ENCODE measurements at places on chromosomes 4 and X.

- DNase-seq = no peak
Measured at GRCh38 chr4:149120331-149121022, 678.3 kb upstream of the NR3C2 start.

DNA sequence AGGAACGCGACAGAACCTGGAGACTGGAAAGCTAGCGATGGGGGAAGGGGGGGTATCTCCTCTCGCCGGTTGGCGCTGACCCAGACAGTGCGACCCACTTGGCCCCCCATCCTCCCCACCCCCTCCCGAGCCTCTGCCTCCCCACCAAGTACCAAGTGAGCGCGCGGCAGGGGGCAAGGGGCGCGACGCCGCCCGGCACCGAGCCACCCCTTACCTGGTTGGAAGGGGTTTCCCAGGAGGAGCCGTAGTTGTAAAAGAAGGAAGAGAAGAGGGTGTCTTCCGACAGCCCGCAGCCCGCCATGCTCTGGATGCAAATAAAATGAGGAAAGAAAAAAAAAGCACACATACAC, 112.2 kb downstream of the DHX15 start:
- no peak for DNase-seq

GRCh38 chrX:21735768-21736127, 22.2 kb downstream of the SMPX start:
- no peak for DNase-seq

- DNase-seq = no peak
Measured at GRCh38 chr4:157127571-157127970, 51.6 kb downstream of the GLRB start.

- no peak for DNase-seq
Measured at GRCh38 chr4:119068529-119068962, 67.1 kb upstream of the MYOZ2 start.

DNA sequence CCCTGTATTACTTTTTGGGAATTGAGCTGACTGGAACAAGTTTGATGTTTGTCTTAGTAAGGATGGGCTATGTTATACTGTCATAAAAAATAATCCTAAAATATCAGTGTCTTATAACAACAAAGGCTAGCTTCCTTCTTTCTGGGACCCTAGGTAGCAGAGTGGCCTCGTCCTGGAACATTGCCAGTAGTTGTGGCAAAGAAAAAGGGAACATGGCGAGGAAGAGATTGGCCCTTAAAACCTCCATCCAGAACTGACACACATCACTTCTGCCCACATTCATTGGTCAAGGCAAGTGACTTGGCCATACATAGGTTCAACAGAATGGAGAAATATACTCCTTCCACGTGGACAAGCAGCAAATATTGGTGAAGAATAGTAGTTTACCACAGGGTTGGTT, 287.9 kb downstream of the PPP1R2C start:
- DNase-seq = no peak

GRCh38 chr4:7753271-7753670, 186.4 kb downstream of the AFAP1 start:
- DNase-seq = no peak

- DNase-seq = no peak
Measured at GRCh38 chrX:50432829-50433289, 37.8 kb downstream of the DGKK start.

- DNase-seq = no peak
Measured at GRCh38 chrX:134172588-134173259, 64.3 kb upstream of the CCDC160 start.

DNA sequence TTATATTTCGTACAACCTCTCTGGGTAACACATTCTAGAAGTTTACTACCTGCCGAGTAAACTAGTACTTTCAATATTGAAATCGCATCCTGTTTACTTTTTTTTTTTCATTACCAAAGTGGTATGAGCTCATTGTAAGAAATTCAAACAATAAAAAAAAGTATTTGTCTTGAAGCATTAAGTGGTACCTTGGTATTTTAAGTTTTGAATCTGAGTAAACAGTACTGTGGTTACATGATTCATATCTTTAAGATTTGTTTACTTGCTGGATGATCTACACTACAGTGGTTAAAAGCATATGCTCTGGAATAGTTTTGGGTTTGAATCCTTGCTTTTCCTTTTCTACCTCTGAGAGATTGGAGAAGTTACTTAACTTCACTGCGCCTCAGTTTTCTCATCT, 3.8 kb upstream of the MMGT1 start:
- DNase-seq = no peak

DNA sequence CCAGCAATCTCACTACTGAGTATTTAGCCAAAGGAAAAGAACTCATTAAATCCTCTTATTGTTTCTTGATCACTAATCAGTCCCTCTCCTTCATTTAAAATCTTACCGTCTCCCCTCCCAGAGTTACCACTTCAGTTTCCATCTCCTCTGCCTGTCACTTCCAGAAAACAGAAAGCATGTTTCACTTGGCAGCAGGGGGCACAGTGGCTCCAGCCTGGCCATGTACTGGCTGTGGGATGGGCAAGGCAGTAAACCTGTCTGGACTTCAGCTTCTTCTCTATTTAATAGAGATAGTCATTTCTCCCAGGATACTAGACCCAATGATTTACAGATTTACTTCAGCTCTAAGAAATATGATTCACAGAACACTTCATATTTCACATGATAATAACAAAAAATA, 63.2 kb downstream of the CD40LG start:
- peak; percentile 19 for DNase-seq

GRCh38 chr4:143337600-143338287, 1.1 kb downstream of the GAB1 start:
- DNase-seq = peak; percentile 57

DNA sequence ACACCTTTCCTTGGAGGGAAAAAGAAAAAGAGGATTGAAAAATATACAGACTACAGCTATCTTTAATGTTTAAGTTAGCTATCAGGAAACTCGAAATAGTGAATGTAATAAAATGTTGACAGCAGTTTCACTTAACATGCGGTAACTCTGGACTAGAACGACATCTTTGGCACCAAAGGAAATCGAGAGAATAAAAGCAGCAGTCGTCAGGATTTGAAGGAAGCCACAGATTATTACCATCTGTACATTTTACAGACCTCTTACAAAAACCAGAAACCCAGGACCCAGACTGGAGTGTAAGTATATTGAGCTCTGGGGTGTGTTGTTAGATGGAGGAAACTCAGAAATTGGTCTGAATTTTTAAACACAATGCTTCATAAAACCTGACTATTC, 51.6 kb upstream of the STOX2 start:
- no peak for DNase-seq

- no peak for DNase-seq
Measured at GRCh38 chr4:182752158-182752910, 164.9 kb downstream of the DCTD start.

DNA sequence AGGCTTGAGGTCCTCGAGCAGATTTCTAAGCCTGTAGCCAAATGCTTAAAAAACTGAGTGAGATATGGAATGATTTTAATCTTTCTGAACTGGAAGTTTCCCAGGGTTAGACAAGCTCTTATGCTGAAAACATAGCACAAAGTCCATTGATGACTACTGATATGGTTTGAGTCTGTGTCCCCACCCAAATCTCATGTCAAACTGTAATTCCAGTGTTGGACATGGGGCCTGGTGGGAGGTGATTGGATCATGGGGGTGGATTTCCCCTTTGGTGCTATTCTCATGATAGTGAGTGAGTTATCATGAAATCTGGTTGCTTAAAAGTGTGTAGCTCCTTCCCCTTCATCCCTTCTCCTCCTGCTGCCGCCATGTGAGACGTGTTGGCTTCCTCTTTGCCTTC, 454.9 kb downstream of the SPRY1 start:
- DNase-seq = no peak

GRCh38 chr4:99151995-99152394, 7.9 kb upstream of the ADH4 start:
- DNase-seq = no peak

DNA sequence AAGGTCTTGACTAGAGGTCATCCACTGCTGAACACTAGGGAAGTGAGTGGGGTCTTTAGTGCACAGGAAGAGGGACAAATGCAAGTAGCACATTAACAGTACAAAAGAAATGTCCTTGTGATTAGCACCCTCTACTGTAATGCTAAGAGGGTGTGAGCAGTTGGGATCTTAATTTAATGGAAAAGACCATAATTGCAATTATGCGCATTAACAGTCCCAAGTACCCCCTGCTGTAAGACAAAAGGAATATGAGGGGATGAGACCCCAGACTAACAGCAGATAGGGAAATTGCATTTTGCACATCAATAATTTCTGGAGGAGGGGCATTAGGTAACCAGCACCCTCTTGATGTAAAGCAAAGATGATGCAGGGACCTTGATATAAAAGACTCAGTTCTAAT, 285.0 kb downstream of the CHIC1 start:
- no peak for DNase-seq

Data from C1 segment of cervical spinal cord (tissue), 14 donors.